AML-193 (cell line): ENCODE measurements at places on chromosomes 12 and 14.

DNA sequence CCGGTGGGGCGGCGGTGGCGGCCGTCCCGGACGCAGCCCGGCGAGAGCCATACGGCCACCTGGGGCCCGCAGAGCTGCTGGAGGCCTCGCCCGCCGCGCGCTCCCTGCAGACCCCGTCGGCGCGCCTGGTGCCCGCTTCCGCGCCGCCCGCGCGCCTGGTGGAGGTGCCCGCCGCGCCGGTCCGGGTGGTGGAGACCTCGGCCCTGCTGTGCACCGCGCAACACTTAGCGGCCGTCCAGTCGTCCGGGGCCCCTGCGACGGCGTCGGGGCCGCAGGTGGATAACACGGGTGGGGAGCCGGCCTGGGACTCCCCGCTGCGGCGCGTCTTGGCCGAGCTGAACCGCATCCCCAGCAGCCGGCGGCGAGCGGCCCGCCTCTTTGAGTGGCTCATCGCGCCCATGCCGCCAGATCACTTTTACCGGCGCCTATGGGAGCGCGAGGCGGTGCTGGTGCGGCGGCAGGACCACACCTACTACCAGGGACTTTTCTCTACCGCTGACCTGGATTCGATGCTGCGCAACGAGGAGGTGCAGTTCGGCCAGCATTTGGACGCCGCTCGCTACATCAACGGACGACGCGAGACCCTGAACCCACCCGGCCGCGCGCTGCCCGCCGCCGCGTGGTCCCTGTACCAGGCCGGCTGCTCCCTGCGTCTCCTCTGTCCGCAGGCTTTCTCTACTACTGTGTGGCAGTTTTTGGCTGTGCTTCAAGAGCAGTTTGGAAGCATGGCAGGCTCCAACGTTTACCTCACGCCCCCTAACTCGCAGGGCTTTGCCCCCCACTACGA lies 716 bp downstream of the RIOX1 start:
- DNase-seq: peak; percentile 27

- no peak for DNase-seq
These were observed 23.8 kb downstream of the RAB35 start for GRCh38 chr12:120092551-120093335.

DNA sequence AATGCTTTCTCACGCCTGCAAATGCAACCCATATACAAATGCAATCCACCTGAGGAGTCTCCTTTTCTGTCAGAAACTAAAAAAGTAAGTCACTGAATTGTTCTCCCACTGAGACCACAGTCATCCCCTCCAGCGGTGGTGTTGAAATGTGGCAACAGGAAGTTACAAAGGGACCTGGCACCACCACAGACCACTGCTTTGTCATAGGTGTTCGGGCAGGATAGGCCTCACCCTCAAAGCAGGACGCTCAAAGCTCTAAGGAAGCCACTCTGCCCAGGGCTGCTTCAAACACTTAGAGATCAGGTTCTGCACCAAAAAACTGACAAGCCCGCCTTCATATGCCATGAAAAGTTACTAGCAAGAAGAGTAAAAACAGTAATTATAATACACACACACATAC lies 11.3 kb downstream of the PHLDA1 start:
- peak; percentile 88 for DNase-seq

- no peak for DNase-seq
These were observed 2.0 kb upstream of the CACNB3 start for GRCh38 chr12:48816143-48816854.

- peak; percentile 65 for DNase-seq
These were observed 43.8 kb upstream of the NR2C1 start for GRCh38 chr12:95117178-95117599.

- no peak for DNase-seq
These were observed 22.8 kb downstream of the DDX24 start for GRCh38 chr14:94058128-94058673.

GRCh38 chr14:104478656-104479055 lies 100.9 kb upstream of the C14orf180 start:
- DNase-seq: no peak

GRCh38 chr12:118706437-118706836 lies 274.9 kb upstream of the SRRM4 start:
- no peak for DNase-seq

- DNase-seq: no peak
These were observed 78.4 kb upstream of the RAP1B start for GRCh38 chr12:68532204-68532886.

- DNase-seq: no peak
These were observed 128.3 kb downstream of the KCNC2 start for GRCh38 chr12:75081305-75081704.

- DNase-seq: peak; percentile 27
These were observed 12.3 kb upstream of the PARP11 start for GRCh38 chr12:3885277-3886094.

DNA sequence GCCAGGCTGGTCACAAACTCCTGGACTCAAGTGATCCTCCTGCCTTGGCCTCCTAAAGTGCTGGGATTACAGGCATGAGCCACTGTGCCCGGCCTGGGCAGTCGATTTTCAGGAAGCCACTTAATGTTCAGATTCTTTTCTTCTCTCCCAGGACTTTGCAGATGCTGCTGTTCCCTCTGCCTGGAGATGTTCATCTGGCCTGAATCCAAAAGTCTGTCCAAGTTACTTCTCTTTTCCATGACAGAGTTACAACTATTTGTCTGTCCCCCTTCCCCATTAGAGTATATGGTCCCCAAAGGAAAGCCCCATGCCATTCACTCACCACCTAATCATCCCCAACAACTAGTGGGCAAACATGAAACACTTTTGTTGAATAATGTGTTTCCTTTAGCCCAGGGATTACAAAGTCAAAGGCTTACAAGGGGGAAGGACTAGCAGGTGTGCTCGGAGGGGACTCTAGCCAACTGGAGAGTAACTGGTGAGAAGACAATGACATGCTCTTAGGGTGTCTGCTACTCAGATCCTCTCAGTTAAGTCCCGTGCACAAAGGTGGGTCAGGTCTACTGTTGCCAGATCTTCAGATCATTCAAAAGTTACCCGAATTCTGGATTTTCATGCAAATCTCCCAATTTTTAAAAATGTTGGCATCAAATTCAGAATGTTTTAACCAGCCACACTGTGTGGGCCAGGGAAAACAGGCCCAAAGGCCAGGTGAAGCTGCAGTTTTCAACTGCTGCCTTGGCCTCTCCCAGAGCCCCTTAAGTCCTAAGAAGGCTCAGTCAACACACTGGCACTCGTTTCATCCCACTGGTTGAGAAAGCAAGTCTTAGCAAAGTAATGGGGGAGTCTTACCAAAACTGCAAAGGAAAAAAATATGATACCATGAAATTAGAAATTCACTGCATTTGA lies 29.6 kb downstream of the NUDT4 start:
- no peak for DNase-seq

GRCh38 chr12:74791365-74791764 lies 253.7 kb downstream of the ATXN7L3B start:
- DNase-seq: no peak

GRCh38 chr12:12561371-12562015 lies 1.2 kb downstream of the DUSP16 start:
- DNase-seq: no peak

DNA sequence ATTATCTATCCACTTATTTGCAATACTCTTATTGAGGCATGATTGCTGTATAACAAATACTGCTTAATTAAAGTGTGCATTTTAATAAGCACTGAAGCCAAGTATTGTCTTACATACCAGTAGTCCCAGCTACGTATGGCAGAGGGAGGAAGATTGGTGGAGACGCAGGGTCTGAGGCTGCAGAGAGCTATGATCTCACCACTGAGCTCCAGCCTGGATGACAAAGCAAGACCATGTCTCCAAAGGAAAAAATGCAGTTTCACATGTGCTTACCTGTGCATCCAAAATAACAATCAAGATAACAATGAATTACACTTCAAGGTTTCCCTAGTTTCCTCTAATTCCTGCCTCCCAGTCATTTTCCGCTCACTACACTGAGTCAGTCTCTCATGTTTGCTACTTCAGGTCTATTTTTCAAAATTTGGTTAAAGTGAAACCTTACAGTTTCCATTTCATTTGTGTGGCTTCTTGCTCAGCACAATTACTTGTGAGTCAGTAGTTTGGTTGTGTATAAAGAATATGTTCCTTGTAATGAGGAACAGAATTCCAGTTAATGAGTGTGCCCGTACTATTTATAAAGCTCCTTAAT lies 1250.1 kb downstream of the TMEM121 start:
- no peak for DNase-seq

DNA sequence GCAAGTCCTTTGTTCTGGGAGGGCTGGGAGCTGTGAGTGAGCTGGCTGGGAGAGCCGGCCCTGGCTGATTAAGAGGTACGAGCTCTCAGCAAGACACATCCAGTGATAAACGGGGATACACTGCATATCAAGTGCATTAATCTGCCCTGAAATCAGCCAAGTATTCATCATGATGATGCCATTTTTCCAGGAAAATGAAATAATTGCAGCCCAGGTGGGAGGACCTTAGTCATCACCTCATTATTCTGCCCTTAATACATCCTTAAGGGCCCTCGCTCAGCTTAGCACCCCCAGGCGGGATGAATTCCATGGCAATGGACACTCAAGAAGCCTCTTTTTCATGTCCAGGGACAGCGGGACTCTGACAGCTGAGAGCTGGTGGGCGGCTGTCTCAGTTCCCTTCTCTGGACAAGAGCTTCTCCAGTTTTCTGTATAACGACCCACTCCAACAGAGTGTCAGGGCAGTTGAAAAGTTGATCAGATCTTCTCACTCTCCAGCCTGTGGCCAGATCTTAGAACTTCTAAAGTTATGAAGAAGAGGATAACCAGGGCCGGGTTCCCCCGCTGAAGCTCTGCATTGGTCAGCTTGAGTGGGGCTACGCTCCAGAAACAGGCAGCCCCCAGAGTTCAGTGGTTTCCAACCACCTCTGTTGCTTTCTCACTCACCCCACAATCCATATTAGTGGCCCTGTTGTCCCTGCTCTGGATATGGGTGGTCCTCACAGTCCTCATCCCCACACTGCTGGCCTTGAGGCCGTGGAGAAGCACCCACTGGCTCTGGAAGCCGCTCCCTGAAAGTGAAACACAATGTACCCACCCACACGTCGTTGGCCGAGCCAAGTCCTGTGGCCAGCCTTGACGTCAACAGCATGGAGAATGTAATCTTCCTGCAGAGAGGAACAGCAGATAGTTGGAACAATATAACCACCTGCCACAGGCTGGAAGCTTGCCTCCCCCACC lies 306.2 kb upstream of the DIO3 start:
- no peak for DNase-seq

- DNase-seq: no peak
These were observed 1.4 kb downstream of the ARL6IP4 start for GRCh38 chr12:122981587-122982476.

GRCh38 chr12:122312926-122313325 lies 46.6 kb upstream of the VPS33A start:
- no peak for DNase-seq

DNA sequence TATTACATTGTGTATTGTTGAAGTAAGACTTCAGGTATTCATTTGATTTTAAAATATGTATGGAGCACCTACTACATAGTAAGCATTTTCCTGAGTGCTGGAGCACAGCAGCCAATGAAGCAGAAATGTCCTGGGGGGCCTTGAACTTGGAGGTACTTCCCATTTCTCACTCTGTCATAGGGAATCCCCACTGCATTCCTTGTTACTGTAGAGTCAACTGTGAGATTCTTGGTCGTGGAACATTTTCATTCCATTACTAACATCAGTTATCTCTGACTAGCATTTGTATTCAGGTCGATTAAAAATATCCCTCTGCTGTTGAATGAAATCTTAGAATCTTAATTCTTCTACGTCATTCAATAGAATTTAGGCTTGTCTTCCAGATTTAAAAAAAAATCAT lies 66.7 kb downstream of the PDE3A start:
- DNase-seq: no peak

DNA sequence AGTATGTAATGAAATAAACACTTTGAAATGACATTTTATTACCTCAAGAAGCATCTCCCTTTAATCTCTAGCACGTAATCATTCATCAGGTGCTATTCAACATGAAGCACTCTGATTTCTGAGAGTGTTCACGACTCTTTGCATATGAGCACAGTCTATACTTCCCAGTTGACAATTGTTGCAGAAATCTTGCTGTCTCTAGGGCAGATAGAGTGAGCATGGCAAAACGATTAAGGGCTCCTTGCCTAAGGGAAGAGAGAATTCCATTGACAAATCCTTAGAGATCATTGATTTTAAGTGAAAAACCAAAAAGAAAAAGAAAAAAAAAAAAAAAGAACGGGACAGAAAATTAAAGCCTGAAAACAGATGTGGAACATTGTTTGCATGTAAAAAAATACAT lies 107.6 kb downstream of the C12orf50 start:
- no peak for DNase-seq

DNA sequence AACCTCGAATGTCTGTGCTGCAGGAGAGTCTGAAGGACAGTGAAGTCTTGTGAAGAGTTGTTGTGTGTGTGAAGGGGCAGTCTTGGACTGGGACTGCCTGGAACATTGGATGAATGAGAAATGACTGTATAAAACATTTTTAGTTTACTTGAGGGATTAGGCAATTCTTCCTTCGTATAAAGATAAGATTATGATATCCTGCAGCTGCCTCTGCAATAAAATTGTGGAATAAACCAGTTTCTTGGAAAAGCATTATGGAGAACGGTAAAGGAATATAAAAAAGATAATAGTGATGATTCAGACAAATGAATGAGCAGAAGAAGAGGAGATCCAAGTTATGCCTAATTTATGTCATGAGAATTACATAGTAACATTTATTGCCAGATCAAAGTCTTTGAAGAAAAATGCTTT lies 30.9 kb upstream of the LUM start:
- no peak for DNase-seq

DNA sequence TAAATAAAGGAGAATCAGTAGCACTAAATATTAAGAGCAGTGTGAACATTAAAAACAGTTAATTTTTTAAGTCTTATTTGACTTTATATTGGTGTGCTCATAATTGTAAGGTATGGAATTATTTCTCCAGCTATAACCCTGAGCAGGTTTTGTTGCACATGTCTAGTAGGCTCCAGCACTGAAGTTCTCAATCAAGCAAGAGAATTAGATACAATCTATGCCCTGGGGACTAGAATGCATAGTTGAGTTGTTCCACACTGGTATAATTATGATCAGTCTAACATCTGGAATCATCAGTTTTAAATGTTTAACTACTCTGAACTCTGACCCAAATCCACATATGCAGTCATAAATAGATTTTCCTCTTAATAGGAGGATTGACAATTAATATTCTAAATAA lies 257.8 kb upstream of the ARHGAP5 start:
- DNase-seq: no peak

DNA sequence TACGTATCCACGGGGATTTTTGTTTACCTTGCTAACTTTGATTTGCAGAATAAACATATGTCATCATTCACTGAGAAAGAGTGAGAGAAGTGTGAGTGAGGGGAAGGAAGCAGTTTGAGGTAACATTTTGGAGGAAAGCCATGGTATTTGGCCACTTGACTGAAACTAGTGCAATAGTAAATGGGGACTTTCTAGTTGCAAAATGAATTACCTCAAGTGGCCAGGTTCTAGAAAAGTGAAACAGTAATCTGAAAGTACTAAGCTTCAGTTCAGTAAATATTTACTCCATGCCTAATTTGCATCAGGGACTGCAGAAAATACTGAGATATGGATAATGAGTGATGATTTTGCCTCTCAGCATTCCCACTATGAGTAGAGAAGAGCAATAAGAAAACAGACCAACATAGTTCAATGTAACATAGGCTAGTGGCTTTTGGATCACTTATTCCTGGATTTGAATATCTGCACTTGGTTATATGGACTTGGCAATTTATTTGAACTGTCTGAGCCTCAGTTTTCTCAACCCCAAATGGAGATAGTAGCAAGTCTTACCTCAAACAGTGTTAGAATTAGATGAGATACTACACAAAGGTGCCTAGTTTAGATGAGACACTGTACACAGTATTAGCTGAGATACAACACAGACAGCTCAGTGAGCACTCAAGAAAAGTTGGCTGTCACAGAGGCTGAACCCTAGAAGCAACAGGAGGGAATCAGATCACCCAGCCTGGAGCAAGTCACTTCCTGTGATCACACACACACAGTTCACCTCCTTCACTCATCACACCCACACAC lies 439.1 kb downstream of the NPAS3 start:
- DNase-seq: no peak
